ENCODE measurements at places on chromosomes 2 and 18. TPM values are rescaled to one million over a fixed set of nuclear protein-coding genes. Genes with fewer than 3 reads are reported as not detected.

The DNER gene
- not detected for total RNA-seq

The ZSWIM2 gene
- total RNA-seq: not detected

The ITGB6 gene
- not detected for total RNA-seq

The PMAIP1 gene
- total RNA-seq: 69.1 TPM

The POTEI gene
- not detected for total RNA-seq

The SGPP2 gene
- total RNA-seq: 5.7 TPM

The HRH4 gene
- not detected for total RNA-seq

The SERPINB11 gene
- total RNA-seq: not detected

The UGT1A4 gene
- total RNA-seq: not detected

The DSG4 gene
- not detected for total RNA-seq

The LCT gene
- total RNA-seq: 0.25 TPM

The SLC8A1 gene
- total RNA-seq: 0.23 TPM

The HES6 gene
- total RNA-seq: 6.0 TPM

The DNAH6 gene
- 0.06 TPM for total RNA-seq

The TUBA3E gene
- total RNA-seq: not detected

The MAP3K19 gene
- total RNA-seq: not detected

The PTPN4 gene
- total RNA-seq: 34.1 TPM

The PIEZO2 gene
- not detected for total RNA-seq

The AGXT gene
- not detected for total RNA-seq

The APCDD1 gene
- total RNA-seq: not detected

The SULT1C2 gene
- not detected for total RNA-seq

The COL3A1 gene
- not detected for total RNA-seq

The CD207 gene
- total RNA-seq: not detected

The MPV17 gene
- total RNA-seq: 92.8 TPM

The NRP2 gene
- 0.93 TPM for total RNA-seq

The KIF3C gene
- 5.1 TPM for total RNA-seq

The ANKRD29 gene
- total RNA-seq: not detected

The TMEM18 gene
- 26.9 TPM for total RNA-seq

The IGFBP2 gene
- total RNA-seq: 5.8 TPM

The NRBP1 gene
- total RNA-seq: 65.0 TPM

The KCNS3 gene
- not detected for total RNA-seq

The SP140 gene
- total RNA-seq: 112 TPM

The SPAG16 gene
- total RNA-seq: 7.0 TPM

The ELOA2 gene
- total RNA-seq: not detected

The REG3G gene
- not detected for total RNA-seq

The LRP2 gene
- 0.17 TPM for total RNA-seq

The PLCL1 gene
- 0.23 TPM for total RNA-seq

The ETAA1 gene
- total RNA-seq: 11.7 TPM

The CIAO1 gene
- total RNA-seq: 76.8 TPM

The UGT1A3 gene
- not detected for total RNA-seq

The PAX3 gene
- not detected for total RNA-seq

The ASXL3 gene
- total RNA-seq: not detected

The C18orf63 gene
- total RNA-seq: not detected

The FRZB gene
- total RNA-seq: not detected

The VIT gene
- not detected for total RNA-seq

The ZNF804A gene
- total RNA-seq: not detected

The HOXD1 gene
- not detected for total RNA-seq

The FEV gene
- total RNA-seq: not detected

The FAP gene
- not detected for total RNA-seq

Measured in activated CD8-positive, alpha-beta memory T cell treated with anti-CD3 and anti-CD28 coated beads for 36 hours (primary cell).